ENCODE measurements at places on chromosomes 12 and 14.

- no peak for DNase-seq
These were observed 20.4 kb upstream of the AMN start for GRCh38 chr14:102902086-102902485.

- no peak for DNase-seq
These were observed 90.7 kb downstream of the SINHCAF start for GRCh38 chr12:31234955-31235867.

GRCh38 chr14:68936476-68936875 is 42.6 kb downstream of the ACTN1 start:
- no peak for DNase-seq

- DNase-seq, result no peak
These were observed 20.1 kb upstream of the CERS5 start for GRCh38 chr12:50187084-50187900.

DNA sequence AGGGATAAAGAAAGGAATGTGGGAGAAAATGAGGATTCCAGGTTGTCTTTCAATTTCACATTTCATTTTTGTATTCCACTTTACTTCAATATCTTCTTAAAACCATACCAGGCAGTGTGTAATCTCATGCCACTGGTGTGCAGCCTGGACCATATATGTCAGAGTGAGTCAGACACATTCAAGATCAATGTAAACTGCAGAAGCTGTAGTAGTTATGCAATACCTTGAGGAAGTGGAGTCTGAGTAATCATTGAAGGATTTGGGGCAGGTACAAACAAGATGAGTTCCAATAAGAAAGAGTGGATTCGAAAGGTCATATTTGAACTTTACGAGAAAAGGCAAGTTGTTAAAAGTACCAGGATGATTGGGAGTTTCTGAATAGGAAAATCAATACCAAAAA is 14.1 kb downstream of the PLCZ1 start:
- no peak for DNase-seq

DNA sequence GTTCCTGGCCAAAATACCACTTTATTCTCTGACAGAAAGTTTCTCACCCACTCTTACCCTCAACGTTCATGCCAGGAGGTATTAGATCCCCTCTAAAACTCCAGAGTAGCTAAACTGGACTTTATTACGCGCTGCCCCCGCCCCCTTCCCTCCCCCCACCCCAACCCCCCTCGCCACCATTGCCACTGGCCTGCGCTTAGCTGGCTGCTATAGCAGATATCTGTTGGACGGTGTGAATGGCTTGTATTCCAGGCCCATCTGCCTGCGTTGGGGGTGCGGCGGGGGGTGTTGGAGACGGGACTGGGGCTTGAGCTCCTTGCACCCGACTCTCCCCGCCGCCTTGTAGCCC is 564 bp upstream of the THTPA start:
- no peak for DNase-seq

DNA sequence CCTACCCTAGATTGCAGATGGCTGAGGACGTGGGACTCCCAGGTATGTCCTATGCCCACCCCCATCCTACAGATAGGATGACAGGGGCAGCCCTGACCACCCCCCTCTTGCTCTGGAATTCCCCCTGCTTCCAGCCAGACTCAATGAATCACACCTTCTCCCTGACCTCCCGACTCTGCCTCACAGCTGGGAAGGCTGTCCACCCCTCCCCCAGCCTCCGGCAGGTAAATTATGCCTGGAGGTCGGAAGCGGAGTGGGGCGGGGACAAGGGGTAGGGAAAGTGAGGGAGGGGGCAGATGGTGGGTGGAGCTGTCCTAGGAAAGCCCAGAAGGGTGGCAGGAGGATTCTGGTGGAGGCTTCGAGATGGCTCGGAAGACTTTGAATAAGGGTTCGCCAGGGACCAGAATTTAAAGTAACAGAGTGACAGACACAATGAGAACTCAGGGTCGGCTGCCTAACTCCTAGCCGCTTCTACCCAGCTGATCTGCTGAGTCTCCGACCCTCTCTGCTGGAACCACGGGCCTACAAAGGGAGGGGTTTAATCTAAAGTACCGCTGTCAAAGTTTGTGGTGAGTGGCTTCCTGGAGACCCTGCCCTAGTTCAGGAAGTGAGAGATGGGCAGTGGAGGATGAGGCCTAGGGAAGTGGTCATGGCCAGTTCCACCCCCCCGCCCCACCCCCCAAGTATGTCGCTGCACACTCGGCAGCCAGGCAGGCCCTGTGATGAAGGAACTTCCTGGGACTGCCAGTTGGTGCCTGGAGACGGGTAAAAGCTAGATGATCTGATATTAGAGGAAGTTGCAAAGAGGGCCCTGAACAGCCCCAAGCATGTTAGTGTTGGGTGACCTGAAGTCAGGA is 4.2 kb downstream of the PLEKHG3 start:
- no peak for DNase-seq

- no peak for DNase-seq
These were observed 46.7 kb downstream of the WBP11 start for GRCh38 chr12:14756334-14757143.

DNA sequence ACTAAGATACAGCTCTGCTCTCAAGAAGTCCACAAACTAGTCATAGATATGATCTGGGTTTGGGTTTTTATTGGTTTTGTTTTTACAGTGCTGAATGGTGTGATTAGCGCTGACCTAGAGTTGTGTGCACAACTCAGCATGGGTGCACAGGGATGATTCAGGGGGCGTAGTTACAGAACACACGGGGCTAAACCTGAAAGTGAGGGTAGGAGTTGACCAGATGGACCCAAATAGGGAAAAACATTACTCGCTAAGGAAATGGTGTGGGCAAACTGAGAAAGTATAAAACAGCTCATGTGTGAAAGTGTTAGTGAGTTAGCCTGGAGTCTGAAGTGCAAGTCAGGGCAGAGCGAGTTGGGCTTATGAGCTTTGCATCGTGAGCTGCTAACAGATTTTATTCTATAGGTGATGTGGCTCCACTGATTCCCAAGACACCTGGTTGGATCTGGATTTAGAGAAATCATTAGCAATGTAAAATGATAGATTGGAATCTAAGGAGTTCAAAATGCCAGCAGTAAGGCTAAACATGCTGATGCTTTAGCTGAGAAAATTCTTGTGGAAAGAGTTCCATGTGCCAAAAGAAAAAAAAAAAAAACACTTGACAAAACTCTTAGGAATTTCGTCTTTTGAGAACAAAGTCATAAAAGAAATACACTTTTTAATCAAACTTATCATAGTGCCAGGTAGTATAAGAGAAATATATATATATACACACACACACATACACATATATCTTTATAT is 134.9 kb downstream of the SLC5A8 start:
- DNase-seq, result no peak

DNA sequence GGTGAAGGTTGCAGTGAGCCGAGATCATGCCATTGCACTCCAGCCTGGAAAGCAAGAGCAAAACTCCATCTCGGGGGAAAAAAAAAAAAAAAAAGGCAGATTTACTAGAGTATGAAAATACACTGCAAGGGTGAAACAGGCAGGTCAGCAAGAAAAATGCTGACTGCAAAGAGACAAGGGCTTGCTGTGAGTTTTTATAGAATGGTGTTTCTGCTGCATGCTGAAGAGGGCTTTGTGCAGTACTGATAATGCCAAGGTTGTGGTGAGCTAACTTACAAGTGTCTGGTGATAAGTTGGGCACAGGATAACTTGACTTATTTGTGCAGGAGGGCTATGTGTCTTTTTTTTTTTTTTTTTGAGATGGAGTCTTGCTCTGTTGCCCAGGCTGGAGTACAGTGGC is 25.9 kb upstream of the SRP54 start:
- no peak for DNase-seq

DNA sequence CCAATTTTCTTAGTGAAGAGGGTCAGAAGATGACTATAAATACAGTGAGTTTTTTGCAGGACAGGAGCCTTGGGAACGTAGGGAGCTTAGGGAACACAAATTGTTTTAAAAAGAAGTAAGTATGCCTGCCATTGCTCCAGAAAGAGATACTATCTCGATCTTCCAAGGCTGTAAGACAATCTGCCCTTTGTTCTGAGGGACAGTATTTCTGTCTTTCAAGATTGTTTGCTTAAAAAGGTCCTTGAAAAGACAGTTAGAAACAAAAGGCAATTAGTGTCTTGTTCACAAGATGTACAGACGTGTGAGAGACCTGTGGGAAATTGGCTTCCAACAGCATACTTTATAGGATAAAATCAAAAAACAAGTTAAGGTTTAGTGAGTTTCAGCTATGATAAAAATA is 321.2 kb upstream of the FAR2 start:
- no peak for DNase-seq

DNA sequence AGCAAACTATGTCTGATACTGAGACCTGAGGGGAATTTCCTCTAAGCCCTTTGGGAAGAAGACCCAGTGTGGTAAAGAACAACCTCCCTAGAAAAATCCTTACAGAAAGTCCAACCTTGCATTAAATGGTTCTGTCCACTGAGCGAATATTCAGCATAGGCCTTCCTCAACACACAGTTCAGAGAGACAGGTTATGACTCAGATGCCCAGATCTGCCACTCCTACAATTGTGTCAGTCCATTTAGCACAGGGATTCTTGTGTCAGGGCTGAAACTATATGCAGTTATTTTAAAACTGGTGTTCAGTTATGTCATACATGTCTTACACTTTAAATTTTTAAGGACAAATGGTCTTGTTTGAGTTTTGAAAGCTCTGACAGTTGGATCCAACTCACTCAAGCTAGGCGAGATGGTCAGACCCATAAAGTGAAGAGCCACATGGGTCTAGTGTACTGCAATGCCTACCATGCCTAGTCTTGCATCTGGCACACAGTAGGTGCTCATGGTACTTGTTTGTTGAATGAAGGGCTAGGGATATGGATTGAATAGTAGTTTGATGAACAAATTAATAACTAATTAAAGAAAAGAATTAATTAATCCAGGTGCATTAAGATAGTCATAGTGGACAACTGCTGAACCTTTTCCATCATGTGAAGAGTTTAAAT is 207.5 kb upstream of the PWP1 start:
- DNase-seq, result no peak

DNA sequence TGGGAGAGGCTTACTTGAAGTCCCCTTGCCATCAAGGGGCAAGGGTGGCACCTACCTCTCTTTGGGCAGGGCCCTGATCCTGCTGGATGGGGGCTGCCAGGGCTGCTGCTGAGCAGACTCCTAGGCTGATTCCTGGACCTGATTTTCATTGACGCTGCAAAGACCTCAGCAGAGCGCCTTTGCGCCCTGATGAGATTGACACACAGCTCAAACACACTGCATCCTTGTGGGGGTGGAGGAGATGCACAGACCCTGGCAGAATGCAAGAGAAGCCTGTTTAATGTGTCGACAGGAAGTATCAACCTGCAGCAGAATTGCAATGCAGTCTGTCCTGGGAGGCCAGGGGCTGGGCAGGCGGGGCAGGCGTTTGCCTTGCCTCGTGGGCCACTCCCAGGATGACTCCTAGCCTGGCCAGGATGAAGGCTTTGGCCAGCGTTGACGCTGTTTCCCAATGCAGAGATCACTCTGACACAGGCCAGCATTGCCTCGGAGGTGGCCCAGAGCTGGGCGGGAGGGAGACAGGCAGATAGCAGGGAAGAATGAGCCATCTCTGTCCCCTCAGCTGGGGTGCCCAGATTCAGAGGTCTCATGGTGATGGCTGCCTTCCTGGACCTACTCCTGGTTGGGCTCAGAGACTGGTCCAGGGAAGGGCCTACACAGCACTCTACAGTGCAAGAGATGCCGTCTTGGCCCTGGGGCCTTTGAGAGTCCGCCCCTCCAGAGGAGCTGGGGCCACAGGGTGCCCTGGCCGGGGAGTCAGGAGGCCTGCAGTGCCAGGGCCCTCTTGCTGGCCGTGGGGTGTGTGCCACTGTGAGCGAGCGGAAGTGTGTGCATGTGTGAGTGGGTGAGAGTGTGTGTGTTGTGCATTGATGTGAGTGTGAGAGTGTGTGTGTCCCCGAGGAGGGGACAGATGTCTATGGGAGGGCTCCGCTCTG is 108.3 kb downstream of the KIF26A start:
- no peak for DNase-seq

- DNase-seq, result peak; percentile 34
These were observed 8.5 kb upstream of the ASCL1 start for GRCh38 chr12:102948941-102949352.

DNA sequence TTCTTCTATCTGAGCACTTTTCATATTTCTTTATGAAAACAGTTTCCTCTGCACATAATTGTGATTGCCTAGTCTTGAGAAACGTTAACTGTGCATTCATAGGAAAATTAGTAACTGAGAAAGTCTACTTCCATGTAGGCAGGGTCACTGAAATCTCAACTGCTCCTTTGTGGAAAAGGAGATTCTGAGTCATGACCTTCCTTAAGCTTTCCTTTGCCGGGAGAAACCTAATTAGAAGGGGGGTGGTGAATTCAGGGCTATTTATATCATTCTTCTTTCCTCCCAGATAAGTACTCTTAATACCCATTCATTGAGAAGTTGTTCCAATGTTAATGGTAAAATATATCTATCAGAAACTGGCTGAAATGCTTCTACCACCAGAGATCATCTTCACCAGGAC is 751.0 kb upstream of the TMEM132C start:
- no peak for DNase-seq

DNA sequence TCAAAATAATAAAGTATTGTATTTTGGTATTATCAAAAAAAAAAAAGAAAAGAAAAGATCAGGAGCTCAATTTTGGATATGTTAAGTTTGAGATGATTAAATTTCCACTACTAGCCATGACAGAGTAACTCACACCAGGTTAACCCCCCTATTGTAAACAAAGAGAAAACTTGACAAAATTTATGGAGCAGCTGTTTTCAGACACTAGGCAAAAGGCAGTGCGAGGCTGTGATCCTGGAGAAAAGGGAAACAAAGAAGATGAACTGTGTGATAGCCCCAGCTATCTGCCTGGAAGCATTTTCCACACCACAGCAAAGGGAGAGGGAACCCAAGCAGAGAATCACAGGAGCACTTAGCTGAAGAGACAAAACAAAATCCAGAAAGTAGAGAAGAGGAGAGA is 145.0 kb downstream of the KIF21A start:
- no peak for DNase-seq

DNA sequence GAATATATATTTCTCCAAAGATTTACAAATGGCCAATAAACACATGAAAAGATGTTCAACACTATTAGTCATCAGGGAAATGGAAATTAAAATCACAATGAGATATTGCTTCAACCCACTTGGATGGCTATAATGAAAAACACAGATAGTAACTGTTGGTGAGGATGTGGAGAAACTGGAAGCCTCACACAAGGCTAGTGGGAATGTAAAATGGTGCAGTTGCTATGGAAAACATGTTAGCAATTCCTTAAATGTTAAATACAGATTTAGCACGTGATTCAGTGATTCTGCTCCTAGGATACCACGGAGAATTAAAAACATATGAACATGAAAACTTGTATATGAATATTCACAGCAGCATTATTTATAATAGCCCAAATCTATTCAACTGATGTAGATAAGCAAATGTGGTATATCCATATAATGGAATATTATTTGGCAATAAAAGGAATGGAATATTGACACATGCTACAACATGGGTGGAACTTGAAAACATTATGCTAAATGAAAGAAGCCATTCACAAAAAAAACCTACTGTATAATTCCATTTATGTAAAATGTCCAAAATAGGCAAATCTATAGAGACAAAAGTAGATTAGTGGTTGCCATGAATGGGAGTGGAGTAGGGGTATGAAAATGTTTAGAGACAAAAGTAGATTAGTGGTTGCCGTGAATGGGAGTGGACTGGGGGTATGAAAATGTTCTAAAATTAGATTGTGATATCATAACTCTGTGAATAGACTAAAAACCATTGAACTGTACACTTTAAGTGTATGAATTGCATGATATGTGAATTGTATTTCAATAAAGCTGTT is 227.1 kb upstream of the DDHD1 start:
- DNase-seq, result no peak
